ENCODE measurements at places on chromosomes 12 and 14. TPM values are rescaled to one million over a fixed set of nuclear protein-coding genes. Genes with fewer than 3 reads are reported as not detected.

The KRT75 gene
- not detected for total RNA-seq

DNA sequence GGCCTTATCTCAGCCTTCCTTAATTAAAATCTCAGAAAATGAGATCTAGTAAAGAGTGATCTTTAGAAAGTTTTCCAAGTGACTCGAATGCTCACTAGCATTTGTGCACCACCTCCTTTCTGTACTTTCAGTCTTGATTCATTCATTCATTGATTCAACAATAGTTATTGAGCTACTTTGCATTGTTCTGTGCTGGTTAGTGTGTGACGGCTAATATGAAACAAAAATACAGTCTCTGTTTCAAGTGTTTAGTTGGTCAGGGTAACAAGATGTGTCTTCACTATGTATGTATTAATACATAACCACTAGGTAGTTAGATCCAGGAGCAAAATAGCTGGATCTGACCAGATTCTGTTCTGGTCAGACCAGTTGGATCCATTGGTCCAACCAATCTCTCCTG, 100.9 kb downstream of the FAR2 start:
- no peak for DNase-seq

GRCh38 chr12:24489939-24490338, 459.0 kb downstream of the BCAT1 start:
- DNase-seq: no peak

GRCh38 chr12:89461649-89462612, 62.7 kb downstream of the GALNT4 start:
- no peak for DNase-seq

- DNase-seq: no peak
These were observed 235.2 kb downstream of the CHST11 start for GRCh38 chr12:104691721-104692556.

Data from glutamatergic neuron (in vitro differentiated cells).